ENCODE measurements at places on chromosomes 13 and 19.

DNA sequence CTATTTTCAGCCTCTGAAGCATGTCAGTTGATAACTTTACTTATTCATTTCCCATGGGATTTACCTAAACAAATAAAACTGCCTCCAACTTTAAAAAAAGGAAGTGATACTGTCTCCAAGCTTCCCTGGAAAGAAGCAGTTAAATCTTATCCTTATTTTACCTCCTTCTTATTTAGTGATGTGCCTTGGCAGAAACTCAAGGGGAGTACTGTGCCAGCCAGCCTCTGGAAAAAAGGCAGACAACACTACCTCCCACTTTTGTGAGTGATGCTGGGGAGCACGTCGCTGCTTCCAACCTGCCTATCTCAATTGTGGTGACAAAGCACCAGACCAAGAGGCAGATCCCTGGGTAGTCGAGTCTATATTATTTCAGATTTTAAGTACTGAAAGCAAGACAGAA lies 765.6 kb downstream of the DIAPH3 start:
- no peak for DNase-seq

GRCh38 chr19:17418710-17419109 lies 1.1 kb upstream of the MVB12A start:
- DNase-seq: no peak

DNA sequence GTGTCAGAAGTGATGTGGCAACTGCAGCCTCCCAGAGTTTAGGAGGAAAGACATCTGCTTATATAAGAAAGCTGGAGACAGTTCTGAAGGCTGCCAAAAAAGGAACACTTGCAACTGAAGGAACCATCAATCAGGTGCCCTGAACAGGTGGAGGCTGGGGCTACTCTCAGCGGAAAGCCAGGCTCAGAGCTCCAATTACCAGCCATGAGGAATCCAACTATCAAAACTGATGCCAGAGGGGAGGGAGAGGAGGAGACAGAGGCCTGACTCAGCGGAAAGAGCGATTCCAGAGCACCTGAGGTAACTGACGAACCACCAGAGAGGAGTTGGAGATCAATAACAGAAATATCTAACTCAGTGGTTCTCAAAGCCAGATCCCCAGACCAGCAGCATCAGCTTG lies 24.3 kb downstream of the LEUTX start:
- no peak for DNase-seq

- DNase-seq: peak; percentile 5
Observed at GRCh38 chr13:86020351-86021002, 221.3 kb upstream of the SLITRK6 start.

DNA sequence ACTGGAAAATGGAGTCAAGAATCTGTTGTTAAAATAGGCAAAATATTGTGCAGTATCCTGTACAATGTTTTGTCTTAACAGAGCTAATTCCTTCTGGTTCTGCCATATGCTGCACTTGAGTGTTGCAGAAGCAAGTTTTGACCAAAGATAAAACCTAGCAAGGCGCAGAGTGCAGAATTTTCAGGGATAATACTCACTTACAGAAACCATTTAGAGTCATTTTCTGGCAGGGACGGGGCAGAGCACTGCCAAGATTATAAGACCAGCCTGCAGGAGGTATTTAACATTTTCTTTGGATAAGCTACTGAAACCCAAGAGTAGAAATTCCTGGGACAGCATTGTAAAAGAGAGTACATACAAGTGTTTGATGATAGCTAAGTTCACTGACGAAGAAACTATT lies 159.5 kb upstream of the EDNRB start:
- DNase-seq: no peak

DNA sequence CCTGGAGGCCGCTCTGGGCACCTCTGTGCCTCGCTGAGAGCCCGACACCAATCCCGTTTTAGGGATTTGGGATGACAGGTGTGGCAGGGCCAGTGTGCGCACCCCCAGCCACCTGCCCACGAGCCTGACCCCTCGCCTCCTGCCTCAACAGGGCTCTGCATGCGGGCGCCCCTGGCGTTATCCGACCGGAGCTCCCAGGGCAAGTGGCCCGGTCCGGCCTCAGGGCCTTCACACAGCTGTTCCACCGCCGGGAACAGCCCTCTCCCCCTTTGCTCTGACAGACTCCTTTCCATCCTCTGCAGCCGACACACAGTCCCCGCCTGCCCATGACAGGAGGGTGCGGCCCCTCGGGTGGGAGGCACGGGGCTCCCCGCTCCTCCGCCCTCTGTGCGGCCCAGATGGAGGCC lies 7.1 kb upstream of the WDR18 start:
- DNase-seq: no peak

- no peak for DNase-seq
Observed at GRCh38 chr13:95571941-95572340, 19.4 kb downstream of the CLDN10 start.

GRCh38 chr13:99258210-99258860 lies at the start of gene GPR18:
GPR18 (minus strand) TSS chr13:99258379; CDS start chr13:99255872, 2,507 bp downstream.
- DNase-seq: no peak

GRCh38 chr19:33440241-33440640 lies 66.7 kb downstream of the CEBPG start:
- DNase-seq: no peak

DNA sequence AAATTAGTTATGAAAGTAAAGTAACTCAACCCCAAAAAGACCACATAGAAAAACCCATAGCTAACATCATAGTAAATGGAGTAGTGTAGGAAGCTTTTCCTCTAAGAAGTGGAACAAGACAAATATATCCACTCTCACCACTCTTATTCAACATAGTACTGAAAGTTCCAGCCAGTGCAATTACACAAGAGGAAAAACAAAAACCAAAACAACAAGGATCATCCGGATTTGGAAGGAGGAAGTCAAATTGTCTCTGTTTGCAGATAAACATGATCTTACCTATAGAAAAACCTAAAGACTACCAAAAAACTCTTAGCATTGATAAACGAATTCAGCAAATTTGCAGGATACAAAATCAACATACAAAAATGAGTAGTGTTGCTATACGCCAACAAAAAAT lies 8.5 kb upstream of the SIGLEC8 start:
- no peak for DNase-seq

DNA sequence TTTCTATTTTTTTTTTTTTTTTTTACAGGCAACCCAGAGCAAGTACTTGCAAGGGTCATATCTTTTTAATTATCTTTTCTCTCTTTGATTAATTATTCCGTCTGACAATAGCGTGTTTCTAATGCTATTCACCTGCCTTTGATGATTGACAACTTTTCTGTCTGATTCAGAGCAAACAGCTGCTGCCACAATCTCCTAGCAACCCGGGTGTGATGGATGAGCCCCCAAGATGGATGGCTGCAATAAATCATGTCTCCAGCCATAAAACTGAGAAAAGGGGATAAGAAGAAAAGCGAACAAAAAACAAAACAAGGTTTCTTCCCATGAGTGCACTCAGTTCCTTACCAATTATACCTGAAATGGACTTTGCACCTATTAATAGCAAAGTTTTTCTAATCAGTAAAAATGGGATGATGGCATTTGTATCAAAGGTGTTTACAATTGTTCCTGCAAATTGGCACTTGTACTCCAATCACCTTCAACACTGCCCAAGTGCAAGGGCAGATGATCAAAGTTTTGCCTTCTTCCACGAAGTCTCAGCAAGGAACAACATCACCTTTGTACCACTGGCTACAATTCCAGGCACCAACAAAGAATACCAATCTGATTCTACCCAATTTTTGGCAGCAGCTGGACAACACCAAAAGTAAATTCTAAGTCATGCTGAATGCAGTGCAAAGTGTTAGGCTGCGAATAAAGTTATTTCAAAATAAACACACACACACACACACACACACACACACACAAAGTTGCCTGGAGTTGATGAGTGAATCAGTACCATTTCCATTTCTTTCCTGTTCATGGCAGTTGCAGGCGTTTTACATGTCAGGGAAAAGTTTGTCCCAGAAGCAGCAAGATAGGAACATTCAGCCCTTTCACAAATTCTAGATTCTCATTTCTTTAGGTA lies 12.0 kb downstream of the TSHZ3 start:
- DNase-seq: no peak

- no peak for DNase-seq
Observed at GRCh38 chr19:43782689-43783231, 2.0 kb upstream of the KCNN4 start.

GRCh38 chr13:76708138-76708688 lies 178.0 kb downstream of the KCTD12 start:
- DNase-seq: no peak

DNA sequence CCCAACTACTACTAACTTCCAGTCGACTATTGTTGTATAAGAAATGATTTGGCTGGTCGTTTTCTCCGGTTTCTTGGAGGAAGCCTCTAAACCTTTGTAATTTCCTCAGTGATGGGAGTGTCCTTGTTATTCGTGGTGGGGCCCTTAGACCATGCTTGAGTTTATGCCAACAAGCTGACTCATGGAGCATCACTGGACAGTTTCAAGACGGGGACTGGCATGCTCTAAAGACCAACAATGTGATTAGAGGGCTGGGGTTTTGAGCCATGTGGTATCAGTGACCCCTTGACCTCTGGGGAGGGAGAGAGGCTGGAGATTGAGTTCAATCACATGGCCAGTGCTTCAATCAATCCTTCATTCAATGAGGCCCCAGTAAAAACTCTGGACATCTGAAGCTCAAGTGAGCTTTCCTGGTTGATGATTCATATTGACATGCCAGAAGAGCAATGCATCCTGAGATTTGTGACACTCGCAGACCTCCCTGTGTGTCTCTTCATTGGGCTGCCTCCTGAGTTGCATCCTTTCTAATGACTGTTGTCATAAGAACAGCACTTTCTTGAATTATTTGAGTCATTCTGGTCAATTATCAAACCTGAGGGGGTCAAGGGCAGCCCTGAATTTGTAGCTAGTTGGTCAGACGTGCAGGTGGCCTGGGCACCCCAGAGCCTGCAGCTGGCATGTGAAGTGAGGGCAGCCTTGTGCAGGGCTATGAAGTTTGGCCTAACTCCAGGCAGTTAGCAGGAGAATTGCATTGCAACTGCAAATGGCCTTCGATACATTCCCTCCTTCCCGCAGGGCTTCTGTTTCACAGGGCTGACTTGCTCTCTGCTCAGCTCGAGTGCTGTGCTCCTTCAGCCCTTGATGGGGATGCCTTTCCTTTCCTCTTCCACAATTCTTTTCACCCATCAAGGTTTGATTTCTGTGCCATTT lies 246.5 kb downstream of the FGF9 start:
- no peak for DNase-seq

- DNase-seq: no peak
Observed at GRCh38 chr13:113555141-113555540, 29.4 kb upstream of the TFDP1 start.

DNA sequence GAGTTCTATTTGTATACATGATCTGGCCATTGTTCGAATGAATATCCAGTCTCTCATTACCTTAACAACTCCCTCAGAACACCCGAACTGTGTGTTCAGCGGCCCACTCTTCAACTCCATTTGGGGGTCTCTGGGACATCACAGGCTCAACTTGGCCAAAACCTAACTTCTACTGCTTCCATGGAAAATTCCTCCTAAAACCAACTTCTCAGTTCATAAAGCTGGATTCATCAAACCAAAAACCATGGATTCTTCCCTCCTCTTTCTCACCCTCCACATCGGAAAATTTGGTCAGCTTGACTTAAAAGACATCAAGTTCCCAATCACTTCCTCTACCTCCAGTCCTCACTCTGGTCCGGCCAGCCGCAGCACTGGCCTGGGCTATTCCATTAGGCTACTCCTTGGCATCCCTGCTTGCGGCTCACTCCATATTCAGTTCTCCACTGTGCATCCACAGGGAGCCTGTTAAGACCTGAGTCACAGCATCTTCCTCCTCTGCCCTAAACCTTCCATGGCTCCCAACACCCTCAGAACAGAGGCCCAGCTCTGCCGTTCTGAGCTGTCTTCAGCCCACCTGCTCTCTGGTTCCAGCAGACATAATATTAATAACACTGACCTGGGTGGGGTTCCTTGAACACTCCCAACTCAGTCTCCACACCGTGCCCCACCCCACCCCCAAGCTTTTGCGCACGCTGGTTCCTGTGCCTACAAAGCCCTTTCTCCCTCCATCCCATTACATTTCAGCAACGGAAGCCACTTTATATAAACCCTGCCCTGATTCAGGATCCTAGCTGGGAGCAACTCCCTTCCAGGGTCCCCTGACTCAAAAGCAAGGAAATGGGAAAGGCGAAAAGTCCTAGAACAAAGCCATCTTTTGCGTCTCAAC lies 1.1 kb downstream of the ZNF792 start:
- DNase-seq: no peak

GRCh38 chr13:100803091-100803490 lies 128.5 kb upstream of the TMTC4 start:
- DNase-seq: no peak

GRCh38 chr13:77863144-77863543 lies 55.5 kb downstream of the EDNRB start:
- DNase-seq: no peak

- DNase-seq: no peak
Observed at GRCh38 chr13:110647365-110647737, 32.0 kb downstream of the NAXD start.

- DNase-seq: no peak
Observed at GRCh38 chr13:29901710-29902631, 51.6 kb upstream of the UBL3 start.

DNA sequence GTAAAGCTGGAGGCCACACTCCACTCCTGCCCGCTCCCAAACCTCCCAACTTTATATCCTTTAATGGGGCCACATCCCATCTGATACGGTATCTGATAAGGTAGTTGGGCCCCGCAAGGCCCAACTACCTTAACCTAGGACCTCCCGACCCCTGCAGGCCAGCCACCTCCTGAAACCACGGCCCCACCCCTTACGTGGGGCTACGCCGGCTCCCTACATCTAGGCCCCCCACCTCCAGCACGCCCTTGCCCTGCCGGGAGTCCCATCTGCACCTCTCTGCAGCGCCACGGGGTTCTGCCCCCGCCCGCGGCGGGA lies 2.2 kb downstream of the IGFLR1 start:
- DNase-seq: no peak

GRCh38 chr19:37309834-37310575 lies 60.9 kb upstream of the ZNF527 start:
- DNase-seq: no peak

DNA sequence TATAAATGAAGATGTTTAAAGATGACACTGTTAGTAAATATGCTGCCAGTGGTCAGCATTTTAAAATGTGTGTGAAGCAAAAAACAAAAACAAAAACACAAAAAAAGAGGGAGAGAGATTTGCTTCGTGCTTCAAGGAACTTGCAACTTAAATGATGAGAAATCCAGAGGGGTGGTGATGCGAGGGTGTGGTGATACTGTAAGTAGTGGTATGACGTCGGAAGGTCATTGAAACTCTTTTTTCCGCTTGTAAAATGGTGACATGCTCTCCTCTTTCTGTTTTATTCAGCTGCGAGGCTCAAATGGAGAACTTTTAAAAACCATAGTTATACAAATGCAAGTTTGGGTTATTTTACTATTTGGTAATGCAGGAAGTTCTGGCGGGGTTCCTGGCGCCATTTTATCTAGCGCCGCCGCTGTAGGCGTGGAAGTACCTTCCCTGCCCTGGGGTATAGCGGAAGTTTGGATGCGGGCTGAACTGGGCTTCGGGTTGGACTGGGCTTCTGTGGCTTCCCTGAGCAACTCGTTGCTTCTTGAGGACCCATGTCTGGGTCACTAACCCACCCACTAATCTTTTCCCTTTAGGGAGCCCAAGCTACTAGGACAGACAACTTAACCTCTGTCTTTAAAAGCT lies 34.8 kb downstream of the DGKH start:
- DNase-seq: no peak

- no peak for DNase-seq
Observed at GRCh38 chr19:13060233-13060963, 42.3 kb downstream of the LYL1 start.

GRCh38 chr13:20175907-20176652 lies 15.2 kb upstream of the GJA3 start:
- no peak for DNase-seq

GRCh38 chr13:74062933-74063332 lies 71.3 kb downstream of the KLF12 start:
- DNase-seq: no peak
